Kidney glomerular epithelial cell (primary cell): ENCODE measurements at places on chromosomes 4 and X.

DNA sequence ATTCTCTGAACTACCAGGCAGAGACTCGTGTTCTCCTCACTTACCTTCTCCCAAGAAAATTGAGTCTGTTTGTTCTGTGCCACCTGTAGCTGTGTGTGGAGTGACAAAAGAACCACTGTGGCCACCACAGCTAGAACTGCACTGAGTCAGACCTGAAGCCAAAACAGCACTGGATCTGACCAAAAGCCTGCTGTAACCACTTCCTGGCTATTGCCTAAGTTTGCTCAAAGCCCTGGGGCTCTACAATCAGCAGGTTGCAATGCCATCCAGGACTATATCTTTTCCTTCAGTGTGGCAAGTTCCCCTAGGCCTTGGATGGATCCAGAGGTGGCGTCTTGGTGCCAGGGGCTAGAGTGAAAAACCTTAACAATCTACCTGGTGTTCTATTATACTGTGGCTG, 449.1 kb downstream of the FAM133A start:
- DNase-seq: no peak

- no peak for DNase-seq
These were observed 605.1 kb downstream of the BCOR start for GRCh38 chrX:39492497-39493162.

DNA sequence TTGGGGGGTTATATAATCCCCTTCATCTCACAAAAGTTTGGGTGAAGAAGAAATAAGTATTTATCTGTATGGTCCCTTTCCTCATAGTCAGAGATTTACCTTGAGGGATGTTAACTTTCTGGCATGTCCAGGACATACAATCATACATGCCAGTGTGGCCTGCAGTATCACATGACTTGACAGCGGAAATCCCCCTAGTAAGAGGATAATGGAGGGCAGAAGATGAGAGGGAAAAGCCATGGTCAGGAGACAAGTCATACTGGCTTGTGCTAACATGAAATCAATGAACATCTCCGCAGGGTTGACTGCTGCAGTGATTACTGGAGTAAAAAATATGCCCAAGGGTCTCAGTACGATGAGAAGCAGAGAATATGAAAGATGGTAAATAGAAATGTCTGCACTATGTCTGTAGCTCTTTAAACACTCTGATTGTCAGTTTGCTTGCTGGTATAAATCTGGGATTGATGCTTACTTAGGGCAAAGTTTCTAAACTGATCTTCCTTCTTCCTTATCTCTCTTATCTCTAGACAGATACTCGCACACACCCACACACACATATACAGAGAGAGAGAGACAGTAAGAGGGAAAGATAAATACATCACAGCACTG, 1385.6 kb upstream of the ADGRL3 start:
- DNase-seq: no peak

DNA sequence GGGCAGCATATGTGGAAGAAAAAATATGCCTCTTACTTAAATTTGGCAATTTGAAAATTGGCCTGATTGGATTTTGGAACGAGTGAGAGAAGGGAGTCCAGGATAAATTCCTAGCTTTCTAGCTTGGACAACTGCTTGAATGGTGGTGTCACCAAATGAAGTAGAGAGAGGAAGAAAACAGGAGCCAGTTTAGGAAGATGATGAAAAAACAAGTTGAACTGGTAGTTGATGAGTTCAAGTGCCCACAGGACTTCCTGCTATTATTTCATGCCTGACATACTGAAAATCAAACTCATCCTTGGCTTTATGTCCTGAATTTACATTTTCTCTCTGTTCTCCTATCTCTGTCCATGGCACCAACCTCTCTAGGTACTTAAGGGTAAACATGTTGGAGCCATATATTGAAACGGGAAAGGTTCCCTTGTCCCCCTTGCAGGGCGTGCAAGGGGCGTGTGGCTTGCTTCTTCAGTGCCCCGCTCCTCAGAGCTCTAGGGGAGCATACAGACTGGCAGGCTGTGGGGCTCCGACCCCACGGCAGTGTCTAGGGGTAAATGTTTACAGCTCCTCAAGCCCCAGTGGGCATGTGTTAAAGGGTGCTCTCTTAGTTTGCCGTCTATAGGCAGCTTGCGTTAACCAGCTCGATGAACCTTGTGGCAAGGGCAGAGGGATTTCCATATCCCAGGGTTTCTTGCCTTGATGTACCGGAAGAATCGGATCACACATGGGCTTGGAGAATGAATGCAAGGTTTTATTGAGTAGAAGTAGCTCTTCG, 250.7 kb upstream of the PGRMC2 start:
- DNase-seq: no peak

DNA sequence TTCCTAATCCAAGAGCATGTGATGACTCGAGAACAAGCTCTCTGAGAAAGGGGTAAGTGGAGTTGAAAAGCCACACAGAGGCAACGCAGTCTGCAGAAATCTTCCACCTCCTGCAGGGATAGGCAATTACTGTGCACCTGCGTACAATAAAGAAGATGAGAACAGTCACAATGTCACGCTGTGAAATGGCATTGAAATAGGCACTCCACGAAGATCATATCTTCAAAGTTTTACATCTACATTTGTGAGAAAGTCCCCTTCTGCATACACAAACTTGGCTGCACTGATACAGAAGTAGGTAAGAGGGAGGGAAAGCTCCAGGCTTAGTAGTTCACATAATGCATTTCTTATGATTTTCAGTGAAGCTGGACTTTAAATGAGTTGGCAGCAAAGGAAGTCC, 27.1 kb downstream of the DDX60L start:
- no peak for DNase-seq

DNA sequence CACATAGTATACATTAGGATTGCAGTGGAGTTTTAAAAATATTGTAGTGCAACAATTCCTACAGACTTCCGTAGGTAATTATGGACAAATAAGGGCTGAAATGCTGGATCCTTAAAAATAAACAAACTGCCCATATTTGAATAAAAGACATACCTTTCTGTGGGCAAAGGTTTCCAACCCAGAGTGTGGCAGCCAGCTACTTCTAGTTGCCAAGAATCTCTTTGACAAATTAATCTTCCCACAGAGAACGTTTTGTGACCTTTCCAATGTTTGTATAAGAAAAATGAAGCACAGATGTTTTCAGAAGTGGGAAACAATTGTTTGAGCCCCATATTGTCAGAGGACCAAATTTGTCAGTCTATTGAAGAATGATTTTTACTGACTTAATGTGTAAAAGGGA, 21.1 kb downstream of the GRPR start:
- no peak for DNase-seq

DNA sequence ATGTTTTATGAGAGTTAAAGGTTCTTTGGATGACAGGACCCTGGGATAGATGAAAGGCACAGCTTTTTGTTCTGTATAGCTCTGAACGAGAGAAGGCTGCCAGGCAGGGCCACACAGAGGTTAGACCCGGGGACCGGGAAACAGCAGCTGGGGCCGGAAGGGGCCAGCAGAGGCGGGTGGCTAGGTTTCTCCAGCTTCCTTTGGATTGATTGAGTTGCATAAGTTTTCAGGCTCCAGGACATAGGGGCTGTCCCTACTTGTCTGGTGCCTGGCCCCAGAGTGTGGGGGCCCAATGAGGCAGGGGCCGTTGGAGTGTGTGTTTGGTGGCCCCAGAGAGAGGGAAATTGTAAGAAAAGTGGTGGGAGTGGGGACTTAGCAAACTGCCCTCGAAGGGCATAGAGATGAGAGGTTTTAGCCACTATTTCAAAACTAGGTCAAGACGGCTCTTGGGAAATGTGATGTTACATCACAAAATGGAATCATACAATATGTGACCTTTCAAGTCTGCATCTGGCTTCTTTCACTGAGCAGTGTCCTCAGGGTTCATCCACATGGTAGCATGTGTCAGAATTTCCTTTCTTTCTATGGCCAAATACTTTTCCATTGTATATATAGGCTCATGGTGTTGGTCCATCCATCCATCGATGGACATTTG, 3.7 kb downstream of the ZFP92 start:
- DNase-seq: no peak
